ENCODE measurements at places on chromosomes 2 and 18. TPM values are rescaled to one million over a fixed set of nuclear protein-coding genes. Genes with fewer than 3 reads are reported as not detected.

Gene REG1A
- total RNA-seq, result not detected

Gene IL1F10
- not detected for total RNA-seq

Gene TEX261
- total RNA-seq, result 81.7 TPM

Gene MC2R
- total RNA-seq, result not detected

Gene KIDINS220
- 25.3 TPM for total RNA-seq

Gene SLC30A3
- 1.4 TPM for total RNA-seq

Gene GBX2
- total RNA-seq, result not detected

Gene LRP1B
- total RNA-seq, result not detected

Gene RNF152
- 0.92 TPM for total RNA-seq

Gene NT5C1B
- total RNA-seq, result not detected

Gene SLC5A7
- not detected for total RNA-seq

Gene SERPINB7
- total RNA-seq, result not detected

Gene PPIG
- total RNA-seq, result 59.9 TPM

Gene ABCG5
- not detected for total RNA-seq

Gene DSEL
- not detected for total RNA-seq

Gene IL36A
- 0.23 TPM for total RNA-seq

Data from activated CD4-positive, alpha-beta T cell treated with anti-CD3 and anti-CD28 coated beads, Interleukin-2, amount 10 ng/mL, durations not matched to agents 24 days and 14 days (primary cell).